Ecto neural progenitor cell (in vitro differentiated cells): ENCODE measurements at places on chromosomes 2 and 18.

- DNase-seq, result no peak
These were observed 20.7 kb downstream of the NRXN1 start for GRCh38 chr2:51011254-51011653.

GRCh38 chr2:20516291-20516645, 69.4 kb downstream of the RHOB start:
- no peak for DNase-seq

DNA sequence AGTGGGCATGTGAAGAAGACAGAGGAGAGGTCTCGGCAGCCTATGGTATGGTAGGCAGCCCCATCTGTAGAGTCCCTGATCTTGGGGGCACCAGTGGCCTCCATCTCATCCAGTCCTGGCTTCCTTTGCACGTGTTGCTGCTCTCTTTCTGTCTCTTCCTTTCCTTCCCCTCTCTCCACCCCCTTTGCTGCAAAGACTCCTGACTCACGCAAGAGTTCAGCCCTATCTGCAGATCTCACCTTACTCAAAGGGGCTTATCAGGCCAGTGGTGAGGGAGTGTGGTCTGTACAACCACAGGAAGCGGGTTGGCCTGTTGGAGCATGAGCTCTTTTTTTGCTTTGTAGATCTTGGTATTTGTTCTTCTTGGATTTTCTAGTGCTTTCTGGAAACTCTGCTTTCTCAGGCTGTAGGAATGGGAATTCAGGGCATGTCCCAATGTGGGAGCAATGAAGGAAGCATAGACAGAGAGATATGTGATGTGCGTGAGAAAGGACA, 14.6 kb upstream of the NT5DC4 start:
- no peak for DNase-seq

GRCh38 chr18:55369346-55369745, 218.6 kb downstream of the TCF4 start:
- no peak for DNase-seq

- no peak for DNase-seq
These were observed 14.8 kb upstream of the STEAP3 start for GRCh38 chr2:119208791-119209203.

DNA sequence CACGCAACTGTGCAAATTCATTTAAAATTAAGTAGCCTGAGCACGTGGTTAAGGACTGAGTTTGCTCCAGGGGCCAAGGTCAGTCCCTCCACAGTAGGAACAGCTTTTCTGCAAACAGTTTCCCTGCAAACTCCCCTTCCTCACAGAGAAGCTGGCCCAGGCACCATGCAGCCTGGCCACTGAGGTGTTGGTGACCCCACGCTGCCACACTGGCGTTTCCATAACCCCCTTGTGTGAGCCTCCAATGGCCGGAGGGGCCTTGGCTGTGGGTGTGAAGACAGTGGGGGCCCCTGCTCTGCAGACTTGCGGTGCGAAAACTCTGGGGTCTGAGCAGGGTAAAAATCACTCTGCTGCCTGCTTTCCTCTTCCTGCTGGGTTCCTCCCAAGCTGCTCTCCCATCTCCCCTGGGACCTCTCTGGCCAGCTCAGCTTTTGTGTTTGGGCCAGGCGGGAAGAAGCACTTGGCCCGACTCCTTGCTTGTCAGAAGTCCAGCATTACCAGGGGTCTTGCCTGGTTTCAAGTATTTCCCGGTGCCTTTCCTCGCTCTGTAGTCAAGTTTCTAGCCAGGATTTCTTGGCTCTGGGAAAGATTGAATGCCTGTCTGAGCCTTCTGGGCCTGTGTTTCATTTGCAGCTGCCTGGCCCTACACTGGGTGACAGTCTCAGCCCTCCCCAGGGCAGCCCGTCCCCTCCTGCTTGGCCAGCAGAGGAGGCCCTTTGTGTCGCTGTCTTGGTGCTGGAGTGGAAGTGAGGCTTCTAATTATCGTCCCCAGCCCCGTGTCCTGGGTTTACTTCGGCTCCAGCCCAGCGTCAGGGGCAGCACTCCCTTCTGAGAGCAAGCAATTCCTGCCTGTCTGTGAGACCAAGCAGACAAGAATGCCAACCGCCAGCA, 131.4 kb upstream of the SLC1A4 start:
- no peak for DNase-seq
